ENCODE measurements at places on chromosomes 7 and 10.

DNA sequence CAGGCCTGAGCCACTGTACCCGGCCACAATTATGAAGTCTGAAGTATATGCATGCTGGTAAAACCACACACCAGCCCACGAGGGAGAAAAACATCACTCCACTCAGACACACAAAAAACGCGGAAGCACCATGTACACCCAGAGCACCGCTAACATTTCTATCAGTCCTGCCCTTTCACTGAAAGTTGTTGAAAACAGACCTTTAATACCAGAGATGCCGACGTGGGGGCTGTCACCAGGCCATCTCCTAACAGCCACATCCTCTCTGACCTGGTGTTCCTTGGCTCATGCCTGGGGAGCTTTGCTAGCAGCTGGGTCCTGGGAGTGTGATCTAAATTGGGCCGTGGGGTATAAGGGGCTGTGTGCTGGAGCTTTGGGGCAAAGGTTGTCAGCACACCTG lies 49.8 kb downstream of the BAIAP2L1 start:
- DNase-seq = no peak

- peak; percentile 19 for DNase-seq
Measured at GRCh38 chr7:140247559-140247958, 70.8 kb upstream of the KDM7A start.

- DNase-seq = peak; percentile 23
Measured at GRCh38 chr10:42553064-42553407, 85.3 kb downstream of the ZNF33B start.

DNA sequence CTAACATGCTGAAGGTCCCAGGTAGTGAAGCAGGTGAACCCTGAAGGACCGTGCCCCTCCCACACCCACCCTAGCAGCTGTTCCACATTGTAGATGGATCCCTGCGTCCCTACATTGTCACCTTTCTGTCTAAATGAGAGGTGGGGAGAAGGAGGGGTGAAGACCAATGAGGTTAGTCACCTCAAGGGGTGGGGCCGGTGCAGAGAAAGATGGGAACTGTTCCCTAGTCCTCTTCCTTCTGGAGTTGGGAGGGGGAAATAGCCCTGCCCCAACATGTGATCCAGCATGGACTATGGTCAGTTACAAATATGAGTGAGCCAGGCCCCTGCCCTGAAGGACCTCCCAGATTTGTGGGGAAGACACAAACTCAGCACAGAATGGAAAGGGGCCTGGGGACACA lies 124.5 kb downstream of the LHPP start:
- no peak for DNase-seq

- no peak for DNase-seq
Measured at GRCh38 chr10:78935697-78936407, 132.9 kb upstream of the ZMIZ1 start.

DNA sequence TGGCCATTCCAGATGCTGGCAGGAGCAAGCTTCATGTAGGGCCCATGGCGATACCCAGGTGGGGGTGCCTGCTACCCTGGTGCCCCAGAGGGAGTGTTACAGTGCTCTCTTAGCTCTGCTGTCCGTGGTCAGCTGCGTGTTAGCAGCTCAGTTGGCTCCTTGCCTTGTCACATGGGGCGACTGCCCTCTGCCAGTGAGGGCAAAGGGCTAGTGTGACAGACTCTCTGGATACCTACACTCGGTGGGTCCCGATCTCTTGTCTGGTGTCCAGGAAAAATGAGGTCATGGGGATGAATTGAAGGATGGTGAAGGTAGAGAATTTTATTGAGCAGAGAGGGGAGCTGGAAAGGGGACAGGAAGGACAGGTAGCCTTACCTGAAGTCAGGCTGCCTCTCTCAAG lies 152.2 kb downstream of the CYP26A1 start:
- no peak for DNase-seq

- no peak for DNase-seq
Measured at GRCh38 chr10:12432402-12433189, 83.2 kb downstream of the CAMK1D start.

GRCh38 chr10:96295475-96295874 lies 8.8 kb upstream of the DNTT start:
- no peak for DNase-seq

- DNase-seq = no peak
Measured at GRCh38 chr7:154892459-154892858, 110.5 kb downstream of the PAXIP1 start.

DNA sequence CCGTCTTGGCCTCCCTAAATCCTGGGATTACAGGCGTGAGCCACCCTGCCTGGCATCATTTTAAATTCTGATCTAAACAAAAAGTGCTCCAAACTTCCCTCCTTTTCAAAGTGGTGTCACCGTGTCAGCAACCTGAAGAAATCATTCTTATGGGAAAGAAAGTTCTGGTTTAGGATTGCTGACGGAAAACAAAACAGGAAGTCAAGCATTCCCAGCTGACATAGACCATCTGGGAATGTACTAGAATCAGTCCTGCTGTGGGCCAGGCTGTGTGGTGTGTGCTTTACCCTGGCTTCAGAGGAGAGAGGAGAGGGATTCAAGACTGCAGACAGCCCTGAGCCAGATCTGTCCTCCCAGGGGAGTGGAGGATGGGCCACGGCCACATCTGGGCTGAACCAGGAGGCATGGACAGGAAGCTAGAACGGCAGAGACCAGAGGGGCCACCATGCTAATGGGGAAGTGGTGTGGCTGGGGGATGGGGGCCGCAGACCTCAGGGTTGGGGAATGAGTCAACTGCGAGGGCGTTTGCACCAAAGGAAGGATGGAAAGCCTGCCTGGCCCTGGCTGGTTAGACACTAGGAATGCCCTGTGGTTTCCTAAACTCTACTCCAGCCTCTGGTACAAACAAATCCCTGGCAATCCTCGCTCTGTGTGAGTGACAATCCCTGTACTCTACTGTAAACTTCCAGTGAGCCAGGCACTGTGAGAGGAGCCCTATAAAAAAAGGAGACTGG lies 16.7 kb upstream of the CLIP2 start:
- DNase-seq = peak; percentile 75

- DNase-seq = no peak
Measured at GRCh38 chr7:11817111-11817740, 14.8 kb downstream of the THSD7A start.

DNA sequence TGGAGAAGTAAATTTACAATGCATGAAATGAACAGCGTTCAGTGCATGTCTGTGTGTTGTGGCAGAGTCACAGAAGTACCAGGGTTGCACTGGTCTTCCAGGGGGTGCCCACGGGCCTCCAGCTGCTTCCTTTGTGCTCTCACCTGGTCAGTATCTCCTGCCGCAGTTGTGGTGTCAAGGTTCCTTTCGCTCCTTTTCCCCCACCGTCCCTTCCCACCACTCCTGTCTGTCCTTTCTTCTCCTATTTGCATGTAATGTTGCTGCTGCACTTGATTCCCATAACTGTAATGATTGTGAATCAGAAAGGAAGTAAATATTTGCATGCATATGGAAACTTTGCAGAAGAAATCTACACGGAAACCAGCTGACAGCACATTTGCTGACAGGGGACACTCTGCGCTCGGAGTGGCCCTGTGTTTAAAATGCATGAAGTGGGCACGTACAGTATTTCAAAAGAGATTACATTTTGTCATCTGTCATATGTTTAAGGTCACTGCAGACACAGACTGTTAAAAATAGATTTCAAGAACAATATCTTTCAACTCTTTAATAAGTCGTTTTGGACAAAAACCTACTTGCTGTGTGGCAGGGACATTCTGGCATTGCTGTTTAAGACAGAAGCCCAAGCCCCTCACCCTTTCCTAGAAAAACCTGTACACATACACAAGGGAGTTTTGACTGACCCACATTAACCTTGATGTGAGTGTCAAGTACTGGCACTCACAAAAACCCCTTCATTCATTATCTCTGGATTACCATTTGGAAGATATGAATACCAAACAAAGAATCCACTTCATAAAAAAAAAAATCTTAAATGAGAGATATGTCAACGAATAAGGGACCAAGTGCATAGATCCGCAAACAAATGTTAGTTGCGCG lies 336.7 kb upstream of the KLF6 start:
- no peak for DNase-seq

- peak; percentile 30 for DNase-seq
Measured at GRCh38 chr7:148697256-148698006, 1.3 kb upstream of the CUL1 start.

GRCh38 chr10:103394180-103394579 lies 2.1 kb downstream of the ATP5MK start:
- no peak for DNase-seq

DNA sequence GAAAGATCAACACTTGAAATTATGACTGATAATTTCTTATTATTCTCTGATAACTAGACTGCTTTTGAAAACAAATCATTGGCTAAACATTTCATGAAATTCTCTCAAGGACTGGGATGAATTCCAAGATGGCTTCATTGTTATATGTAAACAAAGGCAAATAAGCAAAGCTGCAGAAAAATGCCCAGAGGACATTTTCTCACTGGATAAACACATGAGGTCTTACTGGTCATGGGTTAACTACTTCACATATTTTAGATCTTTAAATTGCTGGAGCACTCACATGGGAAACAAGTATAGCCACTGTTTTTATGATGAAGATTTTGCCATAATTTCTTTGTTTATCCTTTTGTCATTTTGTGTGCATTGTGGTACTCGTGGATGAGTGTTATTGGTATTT lies 239.1 kb downstream of the PHF14 start:
- DNase-seq = no peak

GRCh38 chr10:114940735-114941134 lies 2.7 kb downstream of the TRUB1 start:
- no peak for DNase-seq

DNA sequence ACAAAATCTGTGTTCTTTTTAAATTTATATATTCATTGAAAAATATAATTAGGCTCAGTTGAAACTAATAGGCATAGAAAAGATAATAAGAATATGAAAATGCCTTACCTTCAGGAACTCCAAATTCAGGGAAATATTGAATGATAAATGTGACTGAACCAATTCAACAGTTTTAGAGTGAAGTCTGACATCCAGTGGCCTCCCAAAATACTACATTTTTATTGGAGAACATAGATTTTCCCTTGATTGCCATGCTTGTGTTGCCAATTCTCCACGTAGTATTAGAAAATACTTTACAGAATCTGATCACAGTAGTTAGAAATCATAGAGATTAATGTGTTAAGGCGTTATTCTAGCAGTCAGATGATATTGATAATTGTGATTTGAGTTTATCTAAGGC lies 1246.7 kb downstream of the GATA3 start:
- no peak for DNase-seq

GRCh38 chr10:86263907-86264306 lies 102.7 kb downstream of the GRID1 start:
- no peak for DNase-seq

DNA sequence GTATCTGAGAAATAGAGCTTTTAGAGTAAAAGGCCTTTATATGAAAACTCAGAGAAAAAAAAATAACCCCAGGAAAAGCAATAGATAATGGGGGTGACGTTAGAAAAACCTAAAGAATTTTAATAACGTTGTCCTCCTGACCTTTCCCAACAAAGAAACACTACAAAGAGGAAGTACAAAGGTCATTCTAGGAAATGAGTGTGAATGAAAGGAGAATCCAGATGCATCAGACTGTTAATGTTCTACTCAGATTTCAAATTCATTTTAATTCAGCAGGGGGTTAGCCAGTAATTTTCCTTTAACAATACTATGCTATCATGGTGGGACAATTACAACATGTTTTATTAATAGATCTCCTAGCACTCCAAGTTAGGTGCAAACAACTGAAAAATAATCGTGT lies 73.8 kb upstream of the CDK1 start:
- DNase-seq = no peak

GRCh38 chr7:83882551-83882950 lies 233.6 kb upstream of the SEMA3E start:
- no peak for DNase-seq

GRCh38 chr10:67079126-67079525 lies 153.3 kb downstream of the LRRTM3 start:
- peak; percentile 19 for DNase-seq

DNA sequence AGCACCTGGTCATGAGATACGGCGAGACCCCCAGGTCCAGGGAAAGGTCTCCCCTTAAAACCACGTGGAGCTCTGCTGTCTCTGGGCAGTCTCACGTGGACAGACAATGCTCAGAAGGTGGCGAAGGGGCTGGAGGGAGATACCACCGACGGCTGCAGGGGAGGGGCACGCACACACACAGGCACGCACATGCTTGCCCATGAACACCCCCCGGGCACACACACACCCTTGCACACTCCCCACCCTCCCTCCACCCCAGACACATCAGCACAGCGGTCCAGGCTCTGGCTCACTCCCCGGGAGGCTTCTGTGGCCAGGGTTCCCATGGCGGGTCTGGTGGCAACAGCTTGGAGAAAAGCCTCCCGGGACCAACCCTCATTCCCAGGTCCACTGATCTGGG lies 52.4 kb upstream of the TNRC18 start:
- DNase-seq = no peak

DNA sequence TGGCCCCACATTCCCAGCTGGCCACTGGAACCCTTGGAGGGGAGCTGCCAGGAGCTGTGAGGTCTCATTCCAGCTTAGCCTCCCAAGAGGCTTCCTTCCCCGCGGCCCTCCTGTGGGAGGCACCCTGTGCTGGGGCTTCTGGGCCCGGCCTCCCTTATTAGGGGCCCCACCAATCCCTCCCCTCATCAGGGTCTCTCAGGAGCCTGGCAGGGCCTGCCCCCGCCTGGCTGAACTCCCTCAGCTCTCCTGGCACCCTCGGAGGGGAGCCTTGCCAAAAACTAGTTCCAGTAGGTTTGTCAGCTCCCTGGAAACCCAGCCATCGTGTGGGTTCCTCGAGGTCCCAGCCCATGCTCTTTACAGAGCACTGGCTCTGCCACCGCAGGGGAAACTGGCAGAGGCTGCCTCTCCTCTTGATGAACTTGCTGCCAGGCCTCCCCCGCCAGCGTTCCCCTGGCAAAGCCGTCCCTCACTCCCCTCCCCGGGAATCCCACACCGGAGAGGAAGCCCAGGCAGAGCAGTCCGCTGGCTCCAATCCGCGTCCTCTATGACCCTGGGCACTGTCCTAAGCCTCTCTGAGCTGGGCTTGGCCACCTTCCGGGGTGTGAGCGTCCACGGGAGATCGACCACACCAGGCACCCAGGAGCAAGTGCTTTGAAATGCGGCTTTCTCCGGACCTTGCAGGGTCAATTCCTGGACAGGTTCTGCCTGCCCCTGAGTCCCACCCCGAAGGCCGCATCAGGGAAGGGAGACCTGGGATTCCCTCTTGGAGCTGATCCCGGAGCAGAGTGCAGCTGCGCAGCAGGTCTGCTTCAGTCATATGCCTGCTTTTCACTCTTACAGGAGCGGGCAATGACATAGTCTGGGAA lies 139.8 kb downstream of the ARHGAP22 start:
- peak; percentile 70 for DNase-seq

DNA sequence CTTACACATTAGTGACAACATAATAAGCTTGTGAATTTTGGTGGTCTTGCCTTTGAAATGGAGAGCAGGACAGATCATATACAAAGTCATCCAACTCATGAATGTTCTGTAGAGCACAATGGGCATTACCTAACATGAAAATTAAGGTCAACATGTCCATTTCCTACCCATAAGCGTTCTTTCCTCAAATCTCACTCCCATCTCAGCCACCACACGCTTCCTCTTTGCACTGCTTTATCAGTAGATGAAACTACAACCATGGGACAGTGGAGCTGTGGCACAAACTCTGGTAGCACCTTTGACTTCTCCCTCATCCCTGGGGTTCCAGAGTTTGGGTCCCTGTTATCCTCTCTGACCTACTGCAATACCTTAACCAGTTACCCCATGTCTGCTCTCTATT lies 2.2 kb downstream of the PON2 start:
- no peak for DNase-seq

Measured in left ventricle myocardium inferior (tissue), 1 donor.